Foreskin melanocyte (primary cell): ENCODE measurements at places on chromosomes 16 and 17.
A peak's percentile ranks its signal among the peaks of the same experiment; 100 is the strongest.

GRCh38 chr16:81765969-81766368 is 13.1 kb upstream of the PLCG2 start:
- DNase-seq, result no peak

GRCh38 chr17:58268774-58269556 is 11.8 kb downstream of the MPO start:
- no peak for DNase-seq

GRCh38 chr16:84585886-84586285 is 32.0 kb downstream of the COTL1 start:
- peak; percentile 24 for DNase-seq

GRCh38 chr17:45850468-45850867 is 5.8 kb downstream of the SPPL2C start:
- no peak for DNase-seq

DNA sequence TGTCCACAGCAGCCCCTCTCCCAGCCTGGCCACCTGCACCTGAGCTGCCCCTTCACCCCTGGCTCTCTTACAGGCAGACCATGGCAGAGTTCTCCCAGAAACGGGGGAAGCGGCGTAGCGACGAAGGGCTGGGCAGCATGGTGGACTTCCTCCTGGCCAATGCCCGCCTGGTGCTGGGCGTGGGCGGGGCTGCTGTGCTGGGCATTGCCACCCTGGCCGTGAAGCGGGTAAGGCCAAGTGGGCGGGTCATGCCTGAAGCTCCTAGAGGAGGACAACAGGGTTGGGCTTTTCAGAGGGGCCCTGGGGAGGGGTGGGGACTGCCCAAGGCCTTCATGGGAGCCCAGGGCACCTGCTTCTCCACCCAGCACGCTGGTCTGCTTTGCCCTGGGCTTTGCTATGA is 2.2 kb downstream of the MIEF2 start:
- no peak for DNase-seq

GRCh38 chr17:4249452-4250029 is 14.2 kb downstream of the ANKFY1 start:
- DNase-seq, result no peak

- no peak for DNase-seq
Observed at GRCh38 chr16:57284209-57284951, at the start of gene PLLP. TSS of gene PLLP (minus strand) at chr16:57284672. CDS start at chr16:57284540, 132 bp downstream.

GRCh38 chr16:1351215-1351581 is 480 bp downstream of the TSR3 start:
- DNase-seq, result no peak

DNA sequence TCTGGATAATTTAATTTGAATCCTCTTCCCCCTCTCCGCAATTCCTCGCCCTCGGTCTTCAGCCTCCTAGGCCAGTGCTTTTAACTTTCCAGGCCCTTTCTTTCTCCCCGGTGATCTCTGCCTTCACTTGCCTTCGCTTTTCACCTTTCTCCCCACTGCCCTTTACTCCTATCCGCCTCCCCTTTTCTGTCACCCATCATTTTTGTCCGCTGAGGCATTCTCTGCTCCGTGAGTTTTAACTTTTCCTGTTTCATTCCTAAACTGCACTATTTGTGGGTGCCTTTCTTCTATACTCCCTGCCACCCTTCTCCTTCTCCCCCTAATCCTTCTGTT is 729 bp downstream of the LONP2 start:
- no peak for DNase-seq

- no peak for DNase-seq
Observed at GRCh38 chr17:79985943-79986391, 49.7 kb downstream of the TBC1D16 start.

GRCh38 chr17:36482611-36483504 is 3.6 kb upstream of the ZNHIT3 start:
- DNase-seq, result peak; percentile 79

DNA sequence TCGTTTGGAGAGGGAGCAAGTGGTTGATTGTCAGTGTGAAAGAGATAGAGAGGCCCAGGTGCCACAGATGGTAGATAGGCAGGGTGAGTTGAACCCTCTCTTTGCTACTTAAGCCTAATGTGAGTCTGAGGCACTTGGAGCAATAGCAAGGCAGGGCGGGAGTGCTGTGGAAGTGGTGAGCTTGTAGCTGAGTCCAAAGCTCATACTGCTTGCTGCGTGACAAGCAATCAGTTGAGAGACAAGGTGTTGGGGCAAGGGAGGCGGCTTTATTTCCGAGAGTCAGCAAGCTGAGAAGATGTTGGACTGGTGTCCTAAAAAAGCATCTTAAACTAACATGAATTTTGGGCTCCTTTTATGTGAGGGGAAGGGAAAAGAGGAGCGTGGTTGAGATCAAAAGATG is 112.9 kb upstream of the ZKSCAN2 start:
- DNase-seq, result no peak

GRCh38 chr16:70691223-70692129 is 5.6 kb upstream of the MTSS2 start:
- DNase-seq, result peak; percentile 95

GRCh38 chr17:77245162-77245926 is 104.6 kb downstream of the SEC14L1 start:
- DNase-seq, result no peak
